Common myeloid progenitor, CD34-positive (primary cell): ENCODE measurements at places on chromosomes 1 and 21.

- DNase-seq: peak; percentile 32
Observed at GRCh38 chr1:230066031-230066430, 1.0 kb upstream of the GALNT2 start.

- DNase-seq: no peak
Observed at GRCh38 chr21:16865632-16866031, 647.2 kb upstream of the CXADR start.

DNA sequence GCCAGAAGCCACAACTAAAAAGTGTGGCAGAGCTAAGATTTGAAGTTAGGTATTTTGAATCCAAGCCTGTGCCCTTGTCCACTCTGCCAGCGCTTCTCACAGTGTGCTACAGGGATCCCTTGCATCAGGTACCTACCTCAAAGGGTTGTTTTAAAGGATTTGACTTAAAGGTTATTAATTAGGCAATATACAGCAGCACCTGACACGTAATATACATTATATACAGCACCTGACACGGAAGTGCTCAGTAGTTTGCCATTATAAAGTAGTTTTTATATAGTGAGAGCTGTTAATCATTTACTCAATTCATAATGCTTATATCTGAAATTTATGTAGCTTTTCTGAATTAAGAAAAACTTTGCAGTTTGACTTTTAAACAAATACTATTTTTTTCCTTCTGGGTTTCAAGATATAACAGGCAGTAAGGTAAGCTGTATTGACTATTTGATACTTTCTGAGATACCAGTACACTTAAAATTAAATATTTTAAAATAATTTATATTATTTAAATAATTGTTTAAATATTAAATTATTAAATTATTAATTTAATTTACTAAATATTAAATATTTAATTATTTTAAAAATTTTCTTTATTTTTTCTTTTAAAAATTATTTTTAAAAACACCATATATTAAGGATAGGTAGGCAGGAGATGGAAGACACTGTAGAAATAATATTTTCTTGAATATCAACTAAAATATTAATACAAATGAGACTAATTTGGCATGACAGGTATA, 33.3 kb downstream of the TSNAX start:
- no peak for DNase-seq

- DNase-seq: peak; percentile 27
Observed at GRCh38 chr1:231162297-231162969, 575 bp downstream of the TRIM67 start.

DNA sequence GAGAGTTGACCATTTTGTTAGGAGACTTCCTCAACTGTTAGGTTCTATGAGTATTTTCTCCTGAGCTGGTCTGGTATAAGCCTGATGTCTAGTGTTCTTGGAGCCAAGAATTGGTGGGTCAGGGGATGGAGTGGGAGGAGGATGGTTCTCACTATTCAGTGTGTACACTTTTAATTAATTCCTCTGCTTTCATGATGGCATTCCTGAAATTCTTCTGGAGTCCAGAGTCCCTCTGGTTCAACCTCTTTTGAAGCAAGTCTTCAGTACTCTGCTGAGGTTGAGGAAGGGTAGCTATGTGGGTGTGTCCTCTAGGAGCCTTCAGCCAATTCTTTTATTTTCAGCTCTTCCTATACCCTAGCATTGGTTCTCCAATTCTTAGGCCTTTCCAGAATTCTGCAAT, 149.1 kb downstream of the DNM3 start:
- DNase-seq: no peak

GRCh38 chr21:42289926-42290325, 25.3 kb downstream of the TFF3 start:
- DNase-seq: no peak

DNA sequence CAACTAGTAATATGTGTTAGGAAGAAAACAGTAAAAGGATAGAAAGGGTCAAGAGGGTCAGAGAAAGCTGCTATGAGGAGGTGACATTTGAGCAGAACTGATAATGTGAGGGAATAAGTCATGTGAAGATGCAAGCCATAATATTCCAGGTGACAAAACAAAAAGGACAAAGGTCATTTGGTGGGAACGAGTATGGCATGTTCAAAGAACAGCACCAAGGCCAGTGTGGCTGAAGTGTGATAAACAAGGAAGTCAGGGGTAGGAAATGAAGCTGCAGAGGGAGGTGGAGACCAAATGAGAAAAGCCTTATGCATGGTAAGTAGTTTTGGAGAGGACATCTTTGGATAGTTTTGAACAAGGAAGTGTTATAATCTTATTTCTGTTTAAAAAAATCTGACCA, 46.7 kb downstream of the LPGAT1 start:
- peak; percentile 10 for DNase-seq

- no peak for DNase-seq
Observed at GRCh38 chr1:25134801-25135461, 97.4 kb downstream of the SYF2 start.

- DNase-seq: no peak
Observed at GRCh38 chr1:200162258-200162657, 134.7 kb downstream of the NR5A2 start.

DNA sequence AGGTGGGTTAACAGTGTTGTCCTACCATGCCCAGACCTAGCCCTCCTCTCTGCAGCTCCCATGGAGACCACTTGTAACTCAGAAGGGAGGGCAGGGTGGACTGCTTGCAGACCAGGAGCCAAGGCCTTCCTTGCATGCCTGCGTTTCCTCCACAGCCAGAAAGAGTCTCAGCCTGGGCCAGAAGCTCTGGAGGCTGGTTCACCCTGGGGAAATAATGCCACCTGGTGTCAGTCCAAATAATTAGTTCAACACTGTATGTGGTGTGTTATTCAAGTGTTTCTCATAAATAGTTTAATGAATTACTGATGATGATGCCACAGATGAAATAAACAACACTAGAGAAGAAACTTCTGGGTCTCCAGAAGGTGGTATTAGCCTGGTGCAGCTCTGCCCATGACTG, 16.9 kb upstream of the VANGL1 start:
- DNase-seq: no peak

DNA sequence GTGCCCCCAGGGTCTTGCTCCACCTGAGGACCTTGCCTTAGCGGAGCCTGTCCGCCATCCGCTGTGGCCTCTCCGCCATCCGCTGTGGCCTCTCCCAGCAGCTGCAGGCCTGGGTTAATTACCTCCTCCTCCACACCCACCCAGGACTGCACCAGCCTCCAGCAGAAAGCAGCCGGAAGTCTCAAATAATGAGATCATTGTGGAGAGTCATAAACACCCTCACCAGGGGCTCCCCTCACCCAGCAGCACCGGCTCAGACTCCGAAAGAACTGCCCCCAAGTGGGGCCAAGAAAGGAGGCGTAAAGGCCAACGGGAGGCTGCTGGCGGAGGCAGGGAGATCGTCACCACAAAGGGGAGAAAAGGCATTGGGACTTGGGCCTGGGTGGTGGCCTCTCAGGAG, 10.7 kb upstream of the GPR153 start:
- DNase-seq: no peak

DNA sequence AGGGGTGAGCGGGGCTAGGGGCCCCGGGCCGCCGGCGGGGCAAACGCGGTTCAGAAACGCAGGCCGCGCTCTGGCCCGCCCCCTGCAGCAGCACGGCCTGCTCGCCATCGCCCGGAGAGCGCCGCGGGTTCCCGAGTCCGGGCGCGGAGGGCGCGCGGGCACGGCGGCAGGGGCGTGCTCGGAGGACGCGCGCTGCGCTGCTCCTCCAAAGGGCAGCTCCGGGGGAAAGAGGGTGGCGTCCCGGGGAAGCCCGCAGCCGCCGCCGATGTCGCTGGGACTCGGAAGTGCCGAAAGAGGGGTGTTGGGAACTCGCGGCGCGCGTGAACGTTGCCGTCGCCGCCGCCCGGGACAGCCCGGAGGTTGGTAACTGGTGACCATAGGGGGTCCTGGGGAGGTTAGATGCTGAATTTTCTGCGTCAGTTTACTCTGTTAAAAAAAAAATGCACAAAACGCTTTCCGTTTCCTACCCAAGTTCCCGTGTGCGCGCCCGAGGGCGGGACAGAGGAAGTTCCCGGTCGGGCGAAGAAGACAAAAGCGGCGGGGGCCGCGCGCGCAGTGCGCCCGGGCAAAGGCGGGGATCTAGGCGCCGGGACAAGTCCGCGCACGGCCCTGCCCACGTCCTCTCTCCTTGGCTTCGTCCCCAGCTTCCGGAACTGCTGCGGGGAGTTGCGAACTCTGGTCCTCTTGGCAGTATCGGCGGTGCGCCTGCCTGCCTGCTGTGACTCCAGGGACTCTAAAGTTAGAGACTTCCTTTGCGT, at the start of gene HHAT:
Gene HHAT (plus strand): TSS at position 157 of the 758 bp plus-strand sequence. CDS start 20,074 bp downstream, outside the sequence.
- DNase-seq: peak; percentile 74

DNA sequence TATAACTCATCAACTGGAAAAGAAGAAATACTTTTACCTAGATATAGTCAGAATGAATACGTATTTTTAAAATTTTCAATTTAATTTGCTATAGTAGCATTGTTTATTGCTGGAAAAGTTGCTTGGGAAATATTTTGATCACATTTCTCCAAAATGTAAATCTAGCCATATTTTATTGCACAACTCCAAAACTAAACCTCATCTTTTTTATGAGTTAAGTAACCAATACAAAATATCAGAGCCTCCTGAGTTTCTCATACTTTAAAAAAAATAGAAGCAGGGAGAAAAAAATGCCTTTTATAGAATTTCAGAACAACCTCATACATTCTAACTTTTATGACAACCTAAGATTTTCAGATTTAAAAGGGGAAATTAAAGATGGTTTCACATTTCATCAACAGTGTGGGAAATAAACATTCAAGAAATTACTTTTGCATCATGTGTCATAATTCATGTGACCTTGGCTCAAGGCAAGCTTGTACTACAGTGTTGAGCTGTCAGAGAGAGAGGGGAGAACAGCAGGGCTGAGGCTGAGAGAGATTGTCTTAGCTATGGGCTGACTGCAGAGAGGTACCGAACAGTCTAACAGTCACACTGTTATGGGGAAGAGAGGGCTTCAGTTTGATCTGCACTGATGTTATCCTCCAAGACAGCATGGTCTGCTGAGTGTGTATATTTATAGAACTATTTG, 519.0 kb downstream of the LTN1 start:
- no peak for DNase-seq

DNA sequence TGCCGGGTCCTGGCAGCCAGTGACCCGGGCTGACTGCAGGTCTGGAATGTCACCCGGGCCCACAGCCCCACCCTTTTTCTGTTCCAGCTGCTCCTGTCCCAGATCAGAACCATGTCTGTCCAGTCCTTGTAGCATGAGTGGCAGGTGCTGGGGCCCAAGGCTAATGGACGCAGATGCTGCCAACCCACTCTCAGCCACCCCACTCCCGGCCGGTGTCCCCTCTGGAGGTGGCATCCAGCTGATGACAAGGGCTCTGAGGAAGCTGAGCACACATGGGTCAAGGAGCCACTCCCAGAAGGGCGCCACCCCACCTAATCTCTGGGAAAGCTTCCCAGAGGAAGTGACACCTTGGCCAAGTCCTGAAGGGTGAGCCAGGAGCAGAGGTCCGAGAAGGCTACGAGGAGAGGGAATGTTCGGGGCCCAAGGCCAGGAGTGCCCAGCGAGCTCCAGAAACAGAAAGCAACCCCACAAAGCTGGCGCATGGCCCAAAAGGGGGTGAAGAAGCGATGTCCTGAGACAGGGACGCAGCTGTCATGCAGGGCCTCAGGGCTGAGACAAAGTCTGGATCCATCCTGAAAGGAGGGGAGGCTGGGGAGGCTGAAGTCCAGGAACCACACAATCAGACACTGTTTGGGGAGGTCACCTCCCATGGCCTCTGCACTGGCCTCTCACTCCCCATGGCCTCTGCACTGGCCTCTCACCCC, 39.5 kb downstream of the ACOT7 start:
- no peak for DNase-seq

GRCh38 chr1:152968248-152968647, 2.2 kb upstream of the SPRR4 start:
- DNase-seq: no peak

DNA sequence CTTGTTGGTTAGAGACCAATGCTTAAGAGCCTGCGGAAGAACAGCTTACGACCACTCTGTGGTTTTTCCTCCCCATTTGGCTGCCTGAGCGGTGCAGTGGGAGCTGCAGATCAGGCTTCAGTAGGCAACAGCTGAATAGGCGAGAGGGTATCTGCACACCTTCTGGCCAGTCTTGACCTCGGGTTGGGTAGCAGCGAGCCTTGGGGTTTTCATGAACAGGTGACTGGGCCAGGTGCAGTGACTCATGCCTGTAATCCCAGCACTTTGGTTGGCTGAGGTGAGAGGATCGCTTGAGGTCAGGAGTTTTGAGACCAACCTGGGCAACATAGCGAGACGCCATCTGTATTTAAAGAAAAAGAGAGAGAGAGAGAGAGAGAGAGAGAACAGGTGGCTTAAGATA, 41.0 kb downstream of the NENF start:
- no peak for DNase-seq

GRCh38 chr1:220224033-220224432, 48.2 kb downstream of the RAB3GAP2 start:
- DNase-seq: no peak

DNA sequence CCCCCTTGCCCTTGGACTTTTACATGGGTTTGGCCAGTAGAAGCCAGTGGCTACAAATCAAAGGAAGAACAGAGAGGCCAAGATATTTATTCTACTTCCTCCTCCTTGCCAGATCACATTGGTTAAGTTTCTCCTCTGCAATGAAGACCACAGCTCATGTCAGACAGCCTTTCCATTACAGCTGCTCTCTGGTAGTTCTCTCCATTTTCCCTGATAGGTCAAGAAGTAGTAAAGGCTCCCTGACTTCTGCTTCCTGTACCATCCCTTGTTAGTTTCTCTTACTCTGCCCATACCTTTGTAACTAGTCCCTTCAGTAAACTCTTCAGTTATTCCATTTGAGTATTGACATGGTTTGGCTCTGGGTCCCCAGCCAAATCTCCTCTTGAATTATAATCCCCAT, 27.8 kb downstream of the NME7 start:
- DNase-seq: no peak

GRCh38 chr1:26317612-26318337, at the start of gene CD52:
Gene CD52, plus strand, starts transcription at chr1:26317958. Its CDS starts 60 bp downstream, at chr1:26318018.
- peak; percentile 38 for DNase-seq

DNA sequence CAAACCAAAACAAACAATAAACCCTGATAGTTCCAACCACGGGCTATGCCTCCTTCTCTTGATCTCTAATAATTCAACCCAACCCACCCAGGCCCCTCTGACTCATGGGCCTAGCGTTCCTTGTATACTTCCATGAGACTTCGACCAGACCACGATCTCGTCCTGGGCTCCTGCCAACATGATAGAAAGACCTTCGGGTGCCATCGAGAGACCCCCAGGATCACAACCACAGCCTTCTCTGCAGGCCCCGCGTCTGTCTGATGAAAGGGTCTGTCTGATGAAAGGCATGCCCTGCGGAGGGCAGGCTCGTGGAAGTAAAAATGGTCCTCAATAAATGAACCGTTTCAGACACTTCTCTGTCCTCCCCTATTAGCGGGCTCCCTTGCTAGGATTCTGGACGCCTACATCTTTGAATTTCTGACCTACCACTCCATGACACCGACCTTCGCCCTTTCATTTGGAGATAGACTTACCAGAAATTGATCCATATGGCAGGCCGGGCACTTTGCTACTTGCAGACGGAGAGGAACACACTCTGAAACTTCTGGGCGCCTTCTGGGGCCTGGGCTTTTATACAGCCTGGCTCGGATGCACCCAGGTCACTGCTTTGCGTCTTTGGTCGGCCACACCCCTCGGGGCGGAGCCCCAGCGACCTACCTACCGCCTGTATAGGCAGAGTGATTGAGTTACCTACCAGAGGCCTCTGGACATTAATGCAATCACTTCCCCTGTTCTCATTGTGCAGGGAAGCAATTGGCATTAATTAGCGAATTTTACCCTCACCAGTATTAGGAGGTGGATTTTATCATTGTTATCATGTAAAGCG, 5.3 kb upstream of the KLF18 start:
- no peak for DNase-seq
